ENCODE measurements at places on chromosomes 7 and 10. TPM values are rescaled to one million over a fixed set of nuclear protein-coding genes. Genes with fewer than 3 reads are reported as not detected.

GRCh38 chr10:131195116-131195515, 116.4 kb downstream of the TCERG1L start:
- no peak for DNase-seq

- no peak for DNase-seq
Observed at GRCh38 chr10:92787557-92788152, 60.7 kb upstream of the EXOC6 start.

GRCh38 chr7:99365318-99366141, 9.0 kb upstream of the ARPC1B start:
- peak; percentile 55 for DNase-seq

The PNLIPRP2 gene
- not detected for total RNA-seq

GRCh38 chr10:131689016-131689415, 211.8 kb upstream of the PPP2R2D start:
- no peak for DNase-seq

- no peak for DNase-seq
Observed at GRCh38 chr10:121900443-121901174, 27.2 kb downstream of the ATE1 start.

GRCh38 chr10:69497611-69498390, 46.5 kb downstream of the TSPAN15 start:
- peak; percentile 31 for DNase-seq

DNA sequence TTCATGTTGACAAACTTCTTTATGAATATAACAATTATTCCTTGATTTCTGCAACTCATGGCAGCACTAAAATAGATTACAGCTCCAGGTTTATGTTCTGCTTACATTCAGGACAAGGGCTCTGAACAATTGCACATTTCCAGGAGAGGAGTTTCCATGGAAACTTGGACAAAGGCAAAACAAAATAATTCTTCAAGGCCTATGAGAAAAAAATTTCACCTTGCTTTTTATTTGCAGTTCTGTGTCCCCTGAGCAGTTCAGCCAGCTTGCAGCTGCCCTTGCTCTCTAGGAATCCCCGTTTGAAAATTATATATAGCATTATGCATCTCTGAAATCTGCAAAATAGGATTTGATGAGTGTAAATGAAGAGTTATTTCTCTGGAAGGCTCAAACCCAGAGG, 71.7 kb downstream of the ARL4A start:
- DNase-seq, result no peak

Measured in natural killer cell (primary cell).